ENCODE measurements at places on chromosomes 5 and 9.

GRCh38 chr9:91127653-91128052, 234.1 kb downstream of the AUH start:
- DNase-seq, result no peak

DNA sequence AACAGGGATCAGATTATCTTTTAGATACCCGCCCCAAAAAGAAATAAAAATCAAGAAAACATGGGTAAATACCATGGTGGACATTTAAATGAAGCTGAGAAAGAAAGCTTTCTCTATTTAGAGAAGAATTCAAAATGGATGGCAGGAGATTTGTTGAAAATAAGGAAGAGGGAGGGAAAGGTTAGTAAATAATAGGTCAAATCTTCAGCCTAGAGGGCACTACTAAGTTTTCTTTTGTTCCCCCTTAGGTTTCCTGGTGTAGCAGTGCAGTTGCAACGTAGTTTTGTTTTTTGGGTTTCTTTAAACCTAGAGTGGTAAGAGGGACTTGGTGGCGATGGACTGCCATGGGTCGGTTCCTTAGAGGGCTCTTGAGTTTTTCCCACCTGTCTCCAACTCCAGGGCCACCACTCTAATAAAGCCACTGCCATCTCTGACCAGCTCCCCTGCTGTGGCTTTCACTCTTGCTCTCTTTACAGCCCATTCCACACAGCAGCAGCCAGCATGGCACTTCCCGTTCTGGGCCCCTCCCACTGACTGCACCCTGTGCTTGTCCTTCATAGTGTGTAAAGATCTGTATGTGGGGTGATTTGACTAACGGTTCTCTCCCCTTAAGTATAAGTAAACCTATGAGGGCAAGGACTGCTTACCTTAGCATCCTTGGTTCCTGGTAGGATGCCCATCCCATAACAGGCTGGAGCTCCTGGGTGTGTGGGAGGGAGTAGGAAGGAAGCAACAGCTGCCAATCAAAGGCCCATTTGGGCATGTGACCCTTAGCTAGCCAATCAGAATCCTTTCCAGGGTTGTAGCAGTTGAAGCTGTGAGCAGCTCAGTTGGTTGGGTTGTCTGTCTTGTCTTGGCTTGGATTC, 118.3 kb downstream of the SLC1A3 start:
- DNase-seq, result peak; percentile 8

- no peak for DNase-seq
These were observed 13.2 kb upstream of the SLC25A48 start for GRCh38 chr5:135821061-135821801.

DNA sequence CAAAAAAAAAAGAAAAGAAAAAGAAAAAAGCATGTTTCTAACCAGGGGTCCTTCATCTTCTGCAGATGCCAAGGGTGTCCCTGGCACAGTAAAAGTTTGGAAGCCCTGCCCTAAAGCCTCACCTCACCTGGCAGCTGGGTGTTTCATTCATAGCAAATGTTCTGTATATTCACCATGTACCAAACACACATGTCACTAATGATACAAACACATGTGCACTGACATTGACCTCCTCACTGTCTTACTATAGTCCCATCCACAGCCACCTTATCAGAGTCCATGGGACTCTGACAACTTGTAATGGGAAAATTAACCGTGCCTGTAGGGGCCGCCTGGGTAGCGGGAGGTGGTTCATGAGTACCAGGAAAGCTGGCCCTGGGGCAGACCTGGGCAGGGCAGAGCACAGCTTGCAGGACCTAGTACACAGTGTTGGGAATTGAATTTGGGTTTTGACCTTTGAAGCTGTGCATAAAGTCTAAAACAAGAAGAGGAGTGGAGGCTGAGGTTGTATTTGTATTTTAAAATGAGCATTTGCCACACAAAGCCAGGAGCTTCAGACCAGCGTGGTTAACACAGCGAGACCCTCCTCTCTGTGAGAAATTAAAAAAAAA, 6.4 kb upstream of the MGAT4B start:
- no peak for DNase-seq
